ENCODE measurements at places on chromosomes 12 and 14.

DNA sequence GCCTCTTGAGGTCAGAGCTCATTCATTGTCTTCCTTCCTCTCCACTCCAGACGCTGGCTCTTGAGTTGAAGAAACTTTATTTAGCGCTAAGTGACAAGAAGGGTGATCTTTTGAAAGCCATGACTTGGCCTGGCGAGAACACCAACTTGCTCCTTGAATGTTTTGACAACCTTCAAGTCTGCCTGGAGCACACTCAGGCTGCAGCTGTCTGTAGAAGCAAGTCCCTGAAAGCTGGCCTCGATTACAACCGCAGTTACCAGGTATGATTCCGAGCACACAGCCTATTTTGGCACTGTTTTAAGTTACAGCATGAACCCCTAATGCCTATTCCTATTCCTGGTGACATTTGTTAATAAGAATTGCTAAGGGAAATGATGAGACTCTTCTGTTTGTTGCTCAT, 167.6 kb downstream of the ESR2 start:
- DNase-seq: no peak

DNA sequence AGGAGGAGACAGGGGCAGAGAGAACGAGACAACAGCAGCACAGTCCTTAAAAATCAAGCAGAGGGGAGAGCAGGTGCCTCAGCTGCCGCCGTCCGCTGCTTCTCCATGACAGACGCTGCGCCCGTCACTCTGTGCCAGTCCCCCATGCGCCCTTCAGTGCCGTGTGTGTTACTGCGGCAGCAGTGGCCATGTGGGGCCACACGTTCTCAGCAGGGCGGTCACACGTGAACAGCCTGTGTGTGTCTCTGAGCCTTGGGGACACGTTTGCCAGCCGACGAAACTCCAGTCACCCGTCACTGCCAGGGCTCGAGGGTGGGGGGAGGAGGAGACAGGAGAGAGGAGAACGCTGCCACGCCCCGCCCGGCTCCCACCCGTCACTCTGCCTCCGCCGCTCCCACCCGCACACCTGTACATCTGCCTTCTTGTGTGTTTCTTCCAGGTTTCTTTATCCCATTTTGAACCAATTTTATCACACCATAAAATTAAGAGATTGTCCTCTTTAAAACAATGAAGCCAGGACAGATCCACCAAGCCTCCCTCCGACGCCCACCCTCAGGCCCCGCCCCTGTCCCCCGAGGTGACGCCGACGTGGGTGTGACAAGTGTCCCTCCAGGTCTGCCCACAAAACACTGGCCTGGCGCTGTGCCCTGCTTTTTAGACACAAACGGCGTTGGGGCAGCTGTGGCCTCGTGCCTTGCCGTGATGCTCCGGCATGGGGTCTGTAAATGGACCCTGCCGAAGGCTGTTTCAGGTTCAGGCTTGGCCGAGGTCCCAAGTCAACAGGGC, 58.2 kb downstream of the GALNT9 start:
- no peak for DNase-seq

GRCh38 chr14:104096751-104097700, 11.5 kb downstream of the ASPG start:
- DNase-seq: no peak

DNA sequence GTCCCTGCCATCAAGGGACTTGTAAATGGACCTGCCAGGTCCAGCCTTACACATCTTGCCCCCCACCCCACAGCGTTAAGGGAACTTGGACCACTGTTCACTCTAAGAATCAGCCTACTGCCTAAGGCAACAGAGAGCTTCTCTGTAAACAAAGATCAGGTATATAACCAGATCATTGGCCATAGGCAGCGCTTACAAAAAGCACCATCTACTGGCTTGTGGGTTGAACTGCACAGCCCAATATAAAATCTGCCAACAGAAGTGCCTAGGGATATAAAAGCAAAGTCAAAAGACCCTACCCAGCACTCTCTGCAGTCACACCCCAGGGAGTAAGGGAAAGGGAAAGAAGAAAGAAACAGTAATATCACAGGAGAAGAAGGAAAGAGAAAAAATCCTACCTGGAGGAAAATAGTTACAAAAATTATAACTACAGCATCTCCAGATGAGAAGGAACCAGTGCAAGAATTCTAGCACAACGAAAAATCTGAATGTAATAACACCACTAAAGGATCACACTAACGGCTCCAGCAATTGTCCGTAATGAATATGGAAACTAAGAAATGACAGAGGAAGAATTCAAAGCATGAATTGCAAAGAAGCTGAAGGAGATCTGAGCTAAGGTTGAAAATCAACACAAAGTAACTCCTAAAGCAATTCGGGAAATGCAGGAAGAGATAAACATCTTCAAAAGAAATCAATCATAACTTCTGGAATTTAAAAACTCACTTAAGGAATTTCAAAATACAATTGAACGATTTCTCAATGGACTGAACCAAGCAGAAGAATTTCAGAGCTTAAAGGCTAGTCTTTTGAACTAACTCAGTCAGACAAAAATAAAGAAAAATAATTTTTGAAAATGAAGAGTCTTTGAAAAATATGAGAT, 95.2 kb upstream of the PCED1B start:
- peak; percentile 81 for DNase-seq

DNA sequence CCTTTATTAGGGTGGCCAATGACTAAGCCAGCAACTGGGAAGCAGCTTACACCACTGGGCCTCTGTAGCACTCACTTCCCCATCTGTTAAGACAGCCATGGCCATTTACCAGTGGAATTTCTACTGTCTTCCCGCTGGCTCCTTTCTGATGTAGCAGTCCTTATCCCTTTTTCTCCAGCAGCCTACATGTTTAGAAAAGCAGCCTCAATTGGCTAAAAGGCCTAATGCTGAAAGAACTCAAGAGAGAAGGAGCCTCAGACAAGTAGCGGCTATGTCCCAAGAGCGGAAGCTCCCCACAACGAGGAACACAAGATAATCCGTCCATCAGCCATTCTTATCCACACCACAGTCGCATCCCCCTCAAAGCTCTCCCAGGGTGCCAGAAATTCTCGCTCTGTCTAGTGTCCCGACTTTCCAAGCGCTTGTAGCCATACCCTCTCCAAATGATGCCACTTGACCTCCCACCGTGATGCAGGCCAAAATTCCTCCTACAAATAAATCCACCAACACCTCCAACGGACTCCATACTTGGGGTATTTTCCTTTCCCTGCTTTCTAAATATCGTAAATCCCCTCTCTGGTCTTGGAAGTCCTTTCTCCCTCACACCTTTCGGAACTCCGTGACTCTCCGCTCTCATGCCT, 624 bp downstream of the M6PR start:
- DNase-seq: peak; percentile 30

DNA sequence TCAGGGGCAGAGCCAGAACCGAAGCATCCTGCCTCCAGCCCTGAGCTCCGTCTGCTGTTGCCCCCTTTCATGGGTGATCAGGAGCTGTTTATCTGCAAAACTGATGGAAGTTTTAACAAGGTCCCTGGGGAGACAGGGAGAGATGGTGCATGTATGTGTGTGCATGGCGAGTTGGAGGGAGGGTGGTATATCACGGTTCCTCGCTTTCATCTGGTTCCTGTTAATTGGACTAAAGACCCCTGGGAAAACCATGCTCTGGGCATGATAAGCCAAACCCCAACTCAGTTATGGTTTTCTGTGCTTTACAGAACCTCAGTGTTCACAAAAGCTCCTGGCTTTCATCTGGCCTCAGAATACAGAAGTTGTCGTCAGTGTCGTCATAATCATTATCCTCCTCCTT, 133.6 kb downstream of the KSR2 start:
- DNase-seq: no peak

- no peak for DNase-seq
These were observed 243.2 kb downstream of the ANO6 start for GRCh38 chr12:45458854-45459807.

DNA sequence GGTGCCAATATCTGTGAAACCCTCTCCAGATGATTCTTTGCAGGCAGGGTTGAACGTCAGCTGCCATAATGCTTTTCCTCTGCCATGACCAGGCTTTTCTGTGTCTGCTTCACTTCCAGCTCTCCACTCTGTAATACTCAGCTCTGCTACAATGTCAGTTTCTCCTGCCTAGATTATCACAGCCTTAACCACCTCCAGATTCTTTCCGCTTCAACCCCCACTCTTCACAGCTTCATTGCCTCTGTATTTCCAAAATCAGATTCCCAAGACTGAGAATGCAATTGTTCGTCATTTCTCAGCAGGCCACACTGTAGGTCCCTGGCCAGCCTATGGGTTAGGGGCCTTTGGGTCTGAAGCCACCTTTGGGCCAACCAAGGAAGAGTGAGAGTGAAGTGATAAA, 73.7 kb upstream of the SCN8A start:
- no peak for DNase-seq

GRCh38 chr12:82223426-82223825, 134.8 kb downstream of the CCDC59 start:
- DNase-seq: no peak

Data from trophoblast cell (in vitro differentiated cells and primary cell).